ENCODE measurements at places on chromosomes 2 and 18. TPM values are rescaled to one million over a fixed set of nuclear protein-coding genes. Genes with fewer than 3 reads are reported as not detected.
A peak's percentile ranks its signal among the peaks of the same experiment; 100 is the strongest.

GRCh38 chr2:16238001-16238761 is 297.8 kb downstream of the MYCN start:
- DNase-seq, result no peak

SERPINB12 gene
- not detected for total RNA-seq

DNA sequence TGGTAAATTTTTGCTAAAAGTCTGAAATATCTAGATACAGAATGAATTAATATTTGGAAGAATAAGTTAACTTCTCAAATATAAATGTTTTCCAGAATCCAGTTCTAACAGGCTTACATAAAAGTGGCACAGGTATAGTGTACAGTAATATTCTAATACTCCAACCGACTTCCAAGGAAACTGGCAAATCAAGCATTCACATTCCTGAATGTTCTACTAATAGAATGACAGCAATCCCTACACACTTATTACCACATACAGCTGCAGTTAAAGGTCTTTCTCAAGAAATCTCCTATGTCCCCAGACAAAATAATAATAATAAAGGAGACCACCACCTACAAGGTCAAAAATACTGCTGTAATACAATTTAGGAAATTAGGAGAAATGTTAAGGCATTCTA is 31.9 kb downstream of the TMEM131 start:
- no peak for DNase-seq

DNA sequence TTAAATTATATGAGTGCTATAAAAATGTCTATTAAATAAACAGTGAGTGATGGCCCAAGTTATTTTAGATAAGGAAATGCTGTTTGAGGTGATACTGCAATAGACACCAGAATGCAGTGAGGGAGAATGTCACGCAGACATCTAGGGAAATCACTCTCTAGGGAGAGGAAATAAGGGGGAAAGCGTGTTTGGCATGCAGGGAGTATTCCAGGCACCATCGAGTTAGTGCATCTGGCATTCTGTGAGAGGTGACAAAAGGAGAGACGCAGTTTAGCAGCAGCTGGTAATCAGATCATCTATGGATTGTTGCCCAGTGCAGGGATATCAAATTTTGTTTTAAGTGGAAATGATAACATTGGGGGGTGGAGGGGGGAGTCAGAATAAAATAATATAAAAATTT is 175.4 kb upstream of the NETO1 start:
- DNase-seq, result no peak

- no peak for DNase-seq
These were observed 369.8 kb upstream of the SOX11 start for GRCh38 chr2:5322396-5322795.

DNA sequence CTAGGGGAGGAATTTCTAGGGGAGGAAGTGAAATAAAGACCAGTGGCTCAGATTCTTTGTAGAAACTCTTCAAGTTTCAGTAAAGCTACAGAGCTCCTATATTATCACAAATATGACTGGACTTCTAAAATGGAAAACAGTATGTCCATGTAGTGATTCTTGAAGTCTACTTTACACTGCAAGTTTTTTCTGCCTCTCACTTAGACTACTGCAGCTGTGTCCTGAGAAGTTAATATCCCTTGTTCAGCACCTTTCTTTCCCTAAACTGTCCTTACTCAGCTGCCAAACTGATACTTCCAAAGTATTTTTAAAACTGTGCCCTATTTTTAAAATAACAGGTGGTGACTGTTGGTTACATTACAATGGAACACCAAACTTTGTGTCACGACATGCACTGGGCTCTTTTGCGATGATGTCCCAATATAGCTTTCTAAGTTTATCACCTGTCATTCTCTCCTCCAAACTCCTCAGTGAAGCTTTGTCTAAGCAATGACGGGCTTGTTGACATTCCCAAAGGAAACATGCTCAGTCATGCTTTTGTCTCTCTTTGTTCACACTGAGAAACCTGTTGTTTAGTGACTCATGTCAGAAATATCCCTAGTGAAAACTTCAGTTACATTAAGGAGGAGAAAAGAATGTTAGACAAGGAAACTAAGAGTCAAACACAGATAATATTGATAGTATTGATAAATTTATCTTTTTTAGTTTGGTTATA is 341.1 kb downstream of the ARL6IP6 start:
- DNase-seq, result no peak

- peak; percentile 36 for DNase-seq
These were observed 727 bp downstream of the KIF1A start for GRCh38 chr2:240819126-240819857.

CAVIN2 gene
- not detected for total RNA-seq

DNA sequence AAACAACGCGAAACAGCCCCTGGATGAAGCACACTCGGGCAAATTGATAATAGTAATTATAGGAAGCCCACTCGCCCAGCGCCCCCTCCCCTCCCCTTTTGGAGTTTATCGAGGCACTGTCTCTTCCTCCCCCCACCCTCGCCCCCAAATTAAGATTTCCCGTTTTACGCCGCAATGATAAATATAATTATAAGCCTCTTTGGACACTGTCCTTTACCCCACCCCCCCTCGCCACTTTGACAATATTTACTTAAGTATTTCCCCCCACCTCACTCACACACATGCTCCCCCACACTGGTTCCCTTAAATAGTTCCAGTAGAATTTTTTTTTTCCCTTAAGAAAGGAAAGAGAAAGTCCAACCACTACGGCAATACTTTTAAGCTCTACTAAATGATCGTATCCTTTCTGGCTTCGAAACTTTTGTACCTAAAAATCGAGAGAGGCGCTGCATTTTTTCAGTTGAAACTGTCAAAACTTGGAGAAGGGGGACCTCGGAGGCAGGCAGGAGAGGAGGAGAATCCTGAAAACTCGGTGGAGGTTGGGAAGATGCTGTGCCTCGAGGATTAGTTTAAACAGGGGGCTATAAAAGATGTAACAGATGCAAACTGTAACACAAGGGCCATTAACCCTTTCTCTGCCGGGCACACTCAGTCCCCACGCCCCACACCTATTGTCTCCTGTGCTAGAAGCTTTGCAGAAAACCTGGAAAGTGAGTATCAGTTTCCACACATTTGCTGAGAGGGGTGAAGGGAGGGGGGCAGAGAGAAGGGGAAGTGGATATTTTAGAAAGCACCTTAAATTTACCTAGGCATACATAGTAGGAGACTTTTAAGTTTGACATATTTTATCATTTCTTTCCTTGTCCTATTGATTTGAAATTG is 1.8 kb downstream of the ZEB2 start:
- no peak for DNase-seq

ZNF516 gene
- total RNA-seq, result 2.0 TPM

GRCh38 chr18:55780586-55781071 is 192.6 kb upstream of the TCF4 start:
- no peak for DNase-seq

GRCh38 chr2:43927442-43927841 is 68.3 kb downstream of the LRPPRC start:
- no peak for DNase-seq

- DNase-seq, result no peak
These were observed 17.7 kb downstream of the HOXD1 start for GRCh38 chr2:176206136-176206535.

DNA sequence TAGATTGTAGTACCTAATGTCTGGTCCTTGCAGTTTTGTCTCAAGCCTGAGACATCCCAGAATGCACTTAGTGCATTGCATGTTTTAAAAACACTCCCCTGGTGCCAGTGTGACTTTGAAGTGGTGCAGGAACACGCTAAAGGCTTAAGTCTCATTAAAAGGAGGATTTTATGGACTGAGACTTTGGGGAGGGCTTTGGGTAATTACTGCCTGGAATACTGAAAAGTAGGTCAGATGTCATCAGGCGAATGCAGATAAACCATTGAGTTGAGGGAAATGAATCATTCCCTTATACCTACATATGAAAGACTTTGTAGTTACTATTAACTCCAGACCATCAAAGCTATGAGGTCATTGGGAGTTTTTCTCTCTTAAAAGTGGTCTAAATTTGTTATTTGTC is 3.0 kb upstream of the OSBPL1A start:
- no peak for DNase-seq

GRCh38 chr2:32360416-32360815 is 3.6 kb downstream of the BIRC6 start:
- DNase-seq, result no peak

DNA sequence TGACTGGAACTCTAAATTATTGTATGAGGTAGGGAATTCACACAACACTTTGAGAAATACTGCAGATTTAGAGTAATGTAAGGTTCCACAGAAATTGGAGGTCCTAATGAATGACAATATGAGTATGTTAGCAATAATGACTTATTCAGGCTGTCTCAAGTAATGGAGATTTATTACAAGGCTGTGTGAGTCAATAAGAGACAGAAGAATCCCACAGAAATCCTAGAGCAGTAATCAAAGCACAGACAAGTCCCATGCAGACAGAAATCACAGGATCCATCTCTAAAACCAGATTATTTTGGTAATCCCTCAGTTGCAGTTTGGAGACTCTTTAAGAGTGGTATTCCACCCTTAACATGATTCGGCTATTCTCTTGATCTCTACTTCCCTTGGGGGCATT is 83.6 kb downstream of the FAM161A start:
- no peak for DNase-seq

Data from activated CD8-positive, alpha-beta memory T cell treated with anti-CD3 and anti-CD28 coated beads, Interleukin-2, amount 10 ng/mL, durations not matched to agents 7 days and 5 days (primary cell).